ENCODE measurements at places on chromosomes 5 and 9.

DNA sequence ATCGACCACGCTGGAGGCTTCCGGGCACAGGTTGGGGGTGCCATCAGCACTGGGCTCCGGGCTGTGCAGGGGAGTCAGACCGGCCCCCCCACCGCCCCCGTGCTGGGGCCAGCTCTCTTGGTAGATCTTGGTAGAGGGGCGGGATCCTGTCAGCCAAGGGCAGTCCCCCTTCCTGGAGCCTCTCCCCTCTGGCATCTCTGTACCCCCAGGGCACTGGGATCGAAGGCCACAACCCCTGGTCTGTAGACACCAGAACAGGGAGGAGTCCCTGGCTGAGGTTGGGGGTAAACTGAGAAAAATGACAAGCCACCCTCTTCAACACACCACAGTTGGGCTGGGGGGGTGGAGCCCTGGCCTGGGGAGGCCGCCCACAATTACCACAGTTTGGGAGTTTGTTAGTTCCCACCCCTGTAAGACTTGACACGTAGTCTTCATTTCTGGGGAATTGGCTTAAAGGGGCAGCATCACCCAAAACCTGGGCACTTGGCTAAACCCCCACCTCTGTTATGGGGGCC, 882 bp downstream of the CERCAM start:
- no peak for DNase-seq

GRCh38 chr5:64874753-64875152, 106.0 kb downstream of the CWC27 start:
- no peak for DNase-seq

- no peak for DNase-seq
Observed at GRCh38 chr9:94980947-94981722, 254.6 kb downstream of the AOPEP start.

GRCh38 chr5:132491368-132492364, 1.1 kb upstream of the IRF1 start:
- no peak for DNase-seq

DNA sequence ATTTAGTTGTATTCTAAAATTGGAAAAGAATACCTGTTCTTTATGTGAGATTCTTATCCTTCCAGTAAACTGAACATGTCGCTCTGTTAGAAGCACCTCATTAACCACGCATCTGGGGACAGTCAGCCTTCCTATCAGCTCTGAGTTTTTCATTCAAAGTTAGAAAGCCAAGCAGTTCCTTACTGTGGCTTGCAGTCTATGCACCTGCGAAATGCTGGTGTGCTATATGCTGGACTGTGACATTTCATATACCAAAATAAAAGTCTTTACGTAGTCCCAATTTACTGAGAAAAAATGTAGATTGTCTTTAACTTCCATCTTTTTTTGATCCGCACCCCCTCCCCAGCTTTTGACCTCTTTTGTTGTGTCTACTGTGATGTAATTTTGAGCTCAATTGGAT, 4.3 kb downstream of the ANP32B start:
- no peak for DNase-seq

DNA sequence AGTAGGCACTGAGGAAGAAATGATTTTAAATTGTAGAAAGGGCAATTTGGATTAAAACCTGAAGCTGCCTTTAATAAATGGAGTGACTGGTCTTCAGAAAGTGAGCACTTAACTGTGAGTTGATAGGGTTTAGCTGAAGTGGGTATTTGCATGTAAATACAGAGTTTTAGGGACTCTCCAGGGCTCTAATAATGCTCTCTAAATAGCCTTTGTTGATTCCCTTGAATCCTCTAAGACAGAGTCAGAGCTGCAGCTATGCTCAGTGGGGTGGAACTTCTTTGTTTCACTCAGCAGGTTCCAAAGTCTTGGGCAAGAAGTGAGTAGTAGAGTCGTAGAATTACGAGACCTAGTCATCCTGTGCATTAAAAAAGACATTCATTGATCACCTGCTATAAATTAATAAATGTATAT, 21.4 kb downstream of the GLRA1 start:
- no peak for DNase-seq

DNA sequence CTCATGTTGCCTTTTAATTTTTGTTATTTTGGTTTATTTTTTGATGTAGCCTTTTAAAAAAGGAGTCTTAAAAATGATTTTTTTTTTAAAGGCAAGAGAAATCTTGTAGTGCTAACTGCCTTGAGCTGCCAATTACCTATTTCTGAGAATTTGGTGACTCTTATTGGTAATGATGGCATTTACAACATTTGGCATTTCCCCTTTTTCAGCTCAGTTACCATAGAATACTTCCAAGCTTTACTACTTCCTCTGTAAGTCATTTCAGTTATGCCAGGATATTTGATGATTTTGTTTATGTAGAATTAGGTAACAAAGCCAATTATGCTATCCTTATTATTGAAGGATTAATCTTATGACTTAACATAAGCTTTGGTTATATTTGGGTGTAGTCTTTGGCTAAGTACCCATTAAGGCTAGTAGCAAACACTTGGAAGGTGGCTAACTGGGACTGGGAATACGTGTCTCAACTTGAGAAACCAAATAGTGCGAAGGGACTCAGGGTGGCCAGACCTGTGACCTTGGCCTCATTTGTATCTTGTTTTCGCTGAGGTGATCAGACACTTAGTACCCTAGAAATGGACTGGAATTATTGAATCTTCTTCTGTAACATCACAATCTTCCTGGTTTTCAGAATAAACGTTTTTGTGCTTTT, 27.7 kb downstream of the CDC37L1 start:
- DNase-seq: no peak

GRCh38 chr9:118751848-118752223, 617.4 kb downstream of the BRINP1 start:
- DNase-seq: no peak

GRCh38 chr5:124649491-124650146, 96.8 kb downstream of the ZNF608 start:
- no peak for DNase-seq

GRCh38 chr5:62572918-62573514, 5.6 kb upstream of the LRRC70 start:
- no peak for DNase-seq

DNA sequence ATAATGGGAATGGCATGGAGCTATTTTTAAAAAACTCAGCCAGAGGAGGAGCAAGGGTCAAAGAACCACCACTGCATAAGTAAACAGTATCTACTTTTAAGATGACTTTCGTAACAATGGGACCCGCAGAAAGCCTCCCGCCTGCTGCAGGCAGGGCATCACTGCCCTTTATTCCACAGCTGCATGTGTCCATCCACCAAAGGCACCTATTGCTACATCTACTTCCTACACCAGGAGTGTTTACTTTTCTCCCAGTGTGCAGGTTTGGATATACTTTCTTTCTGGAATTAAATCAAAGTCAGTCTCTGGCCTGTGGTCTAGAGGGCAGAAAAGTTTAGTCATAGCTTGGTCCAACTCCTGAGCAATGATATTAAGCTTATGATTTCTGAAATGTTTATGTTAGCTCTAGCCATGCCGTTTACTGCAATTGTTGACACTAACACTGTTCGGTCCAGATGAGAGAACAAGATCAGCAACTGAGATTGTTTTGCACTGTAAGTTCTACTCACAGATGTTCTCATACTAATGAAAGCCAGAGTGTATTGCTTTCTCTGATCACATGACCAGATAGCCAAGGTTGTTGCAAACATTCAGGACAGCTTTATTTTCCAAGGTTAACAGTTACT, 391.5 kb downstream of the FGF10 start:
- no peak for DNase-seq

GRCh38 chr5:72988769-72989168, 32.9 kb downstream of the FCHO2 start:
- no peak for DNase-seq

DNA sequence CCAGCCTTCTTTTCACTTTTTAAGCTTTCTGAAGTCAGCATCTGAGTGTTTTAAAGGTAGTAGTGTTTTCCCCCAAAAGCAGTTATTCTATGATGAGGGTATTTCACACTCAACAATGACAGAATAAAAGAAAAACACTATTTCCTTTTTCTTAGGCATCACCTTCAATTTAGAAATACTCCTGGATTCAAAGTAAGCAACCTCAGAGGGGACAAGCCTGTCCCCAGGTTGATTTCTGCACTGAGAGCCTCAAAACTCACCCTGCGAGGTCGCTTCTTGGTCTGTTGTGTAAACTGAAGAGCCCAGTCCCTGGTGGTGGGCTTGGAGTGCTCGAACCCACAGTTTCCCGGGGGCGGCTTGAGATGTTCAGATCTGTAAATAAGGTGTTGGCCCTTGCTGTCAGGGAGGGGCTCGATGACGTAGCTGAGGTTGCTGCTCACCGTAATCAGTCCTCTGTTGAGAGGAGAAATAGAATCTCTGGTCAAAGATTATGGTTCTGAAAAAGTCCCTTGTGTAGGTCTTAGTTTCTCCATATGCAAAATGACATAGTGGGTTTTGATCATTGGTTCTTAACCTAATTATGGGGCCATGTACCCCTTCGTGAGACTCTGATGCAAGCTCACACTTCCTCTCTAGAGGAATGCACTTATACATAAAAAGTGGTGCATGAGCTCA, 55.9 kb downstream of the ADAM19 start:
- no peak for DNase-seq

DNA sequence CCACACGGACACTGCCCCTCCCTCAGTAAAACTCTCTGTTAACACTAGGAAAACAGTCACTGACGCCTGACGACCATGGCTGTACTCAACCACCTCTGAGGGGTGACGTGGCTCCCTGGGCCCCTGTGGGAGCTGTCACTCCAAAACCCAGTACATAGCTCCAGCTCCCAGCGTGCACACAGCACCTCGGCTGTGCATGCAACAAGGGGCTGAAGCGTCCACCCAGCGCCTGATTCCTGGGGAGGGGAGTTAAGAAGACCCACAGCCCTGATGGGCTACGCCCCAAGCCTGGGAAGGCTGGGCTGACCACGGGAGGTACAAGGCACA, 36.3 kb downstream of the SLC12A7 start:
- DNase-seq: no peak

- no peak for DNase-seq
Observed at GRCh38 chr9:124793015-124793541, 16.1 kb downstream of the OLFML2A start.

Data from mesothelial cell of epicardium (in vitro differentiated cells).